Breast epithelium (tissue), 4 donors: ENCODE measurements at places on chromosomes 7 and 10. TPM values are rescaled to one million over a fixed set of nuclear protein-coding genes. Genes with fewer than 3 reads are reported as not detected.

- no peak overlapping the region for H3K27ac ChIP-seq
- no peaks in the 10 kb centered on the region for H3K27me3 ChIP-seq
- no peak for DNase-seq
- H3K36me3 ChIP-seq = no peaks in the 10 kb centered on the region
These were observed 15.3 kb downstream of the SLC25A13 start for GRCh38 chr7:96306385-96307125.

DNA sequence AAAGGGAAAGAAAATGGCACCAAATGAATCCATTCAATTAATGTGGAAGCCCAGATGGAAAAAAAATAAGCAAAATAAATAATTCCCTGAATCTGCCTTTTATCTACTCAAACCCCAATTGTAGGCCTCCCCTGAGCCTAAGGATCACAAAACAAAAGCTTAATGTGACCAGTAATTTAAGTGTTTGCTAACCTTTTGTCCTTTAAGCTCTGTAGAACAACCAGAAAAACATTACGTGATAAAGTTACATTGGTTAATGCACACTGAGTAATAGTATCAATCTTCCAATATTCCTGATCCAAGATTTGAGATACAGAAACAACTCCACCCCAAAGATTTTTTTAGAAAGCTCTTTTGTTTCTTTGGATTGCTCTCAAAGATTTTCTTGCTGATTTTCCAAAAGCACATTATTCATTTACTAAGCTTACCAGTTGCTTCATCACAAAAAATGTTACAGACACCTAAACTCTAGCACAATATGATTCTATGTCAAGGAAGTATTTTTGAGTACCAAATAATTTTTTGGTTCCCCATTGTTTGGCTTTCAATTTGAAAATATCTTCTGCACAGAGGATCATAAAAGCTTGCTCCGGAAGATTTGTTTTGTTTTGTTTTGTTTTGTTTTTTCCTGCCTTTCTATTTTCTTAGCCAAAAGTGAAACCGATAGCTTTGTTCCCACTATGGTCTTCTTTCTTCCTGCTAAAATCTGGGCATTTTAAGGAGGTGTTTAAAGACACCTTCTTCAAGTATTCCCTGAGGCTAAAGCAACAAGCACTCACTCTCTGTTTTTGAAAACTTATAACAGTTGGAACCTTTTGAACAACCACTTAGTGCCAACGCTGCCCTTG is 54.2 kb downstream of the TRIL start:
- H3K36me3 ChIP-seq = no peaks in the 10 kb centered on the region
- no peaks in the 10 kb centered on the region for H3K27me3 ChIP-seq
- peak overlapping the region; percentile 31 for H3K4me3 ChIP-seq
- H3K27ac ChIP-seq = no peak overlapping the region
- DNase-seq = no peak
- H3K4me1 ChIP-seq = no peaks in the 10 kb centered on the region

GRCh38 chr10:113908236-113908635 is 53.8 kb downstream of the NHLRC2 start:
- no peak overlapping the region for H3K4me3 ChIP-seq
- no peaks in the 10 kb centered on the region for H3K4me1 ChIP-seq

DNA sequence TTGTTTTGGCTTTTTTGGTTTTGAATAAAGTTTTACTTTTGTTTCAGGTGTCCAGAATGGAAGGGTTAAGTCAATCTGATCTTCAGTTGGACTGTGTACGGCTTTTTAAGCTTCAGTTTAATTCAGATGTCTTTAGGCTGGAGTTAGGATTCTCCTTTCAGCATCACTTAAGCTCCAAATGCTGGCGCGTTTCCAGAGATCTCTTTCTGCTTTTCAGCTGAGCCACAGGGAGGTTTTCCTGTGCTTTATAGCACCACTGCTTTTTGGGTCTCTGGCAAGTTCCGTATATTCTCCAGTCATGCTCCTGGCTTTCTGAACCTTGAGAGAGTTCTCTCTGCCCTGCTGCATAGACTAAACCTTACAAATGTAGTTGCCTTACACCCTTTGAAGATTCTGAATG is 60.0 kb downstream of the VTI1A start:
- H3K27me3 ChIP-seq = no peaks in the 10 kb centered on the region
- no peak for DNase-seq
- H3K36me3 ChIP-seq = no peaks in the 10 kb centered on the region
- H3K4me3 ChIP-seq = no peak overlapping the region
- no peak overlapping the region for H3K27ac ChIP-seq
- H3K4me1 ChIP-seq = no peaks in the 10 kb centered on the region

- no peak overlapping the region for H3K27ac ChIP-seq
- H3K4me3 ChIP-seq = no peak overlapping the region
- H3K27me3 ChIP-seq = no peaks in the 10 kb centered on the region
- DNase-seq = no peak
- no peaks in the 10 kb centered on the region for H3K36me3 ChIP-seq
- no peaks in the 10 kb centered on the region for H3K4me1 ChIP-seq
These were observed 140.4 kb upstream of the NPY start for GRCh38 chr7:24143547-24143946.

GRCh38 chr7:133349101-133349500 is 96.2 kb downstream of the EXOC4 start:
- H3K4me1 ChIP-seq = no peaks in the 10 kb centered on the region
- DNase-seq = no peak
- H3K4me3 ChIP-seq = no peak overlapping the region
- H3K27ac ChIP-seq = no peak overlapping the region
- H3K36me3 ChIP-seq = no peaks in the 10 kb centered on the region

DNA sequence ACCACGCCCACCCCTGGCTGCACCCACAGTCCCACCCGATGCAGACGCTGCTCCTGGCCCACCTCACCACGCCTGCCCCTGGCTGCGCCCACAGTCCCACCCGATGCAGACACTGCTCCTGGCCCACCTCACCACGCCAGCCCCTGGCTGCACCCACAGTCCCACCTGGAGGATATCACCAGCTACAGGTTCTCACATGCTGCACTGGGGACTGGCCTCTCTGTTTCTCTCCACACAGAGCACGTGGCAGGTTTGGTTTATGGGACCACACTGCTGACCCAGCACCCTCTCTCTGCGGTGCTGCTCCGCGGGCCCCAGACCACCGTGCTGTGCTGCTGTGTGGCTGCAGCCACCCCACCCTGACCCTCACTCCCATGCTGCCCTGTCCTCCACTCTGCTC is 120.9 kb downstream of the VIPR2 start:
- peak; percentile 28 for DNase-seq
- no peak overlapping the region for H3K4me3 ChIP-seq
- H3K27me3 ChIP-seq = no peaks in the 10 kb centered on the region
- no peak overlapping the region for H3K27ac ChIP-seq
- no peaks in the 10 kb centered on the region for H3K36me3 ChIP-seq

GRCh38 chr7:157560258-157560654 is 223.5 kb downstream of the DNAJB6 start:
- H3K4me3 ChIP-seq = no peak overlapping the region
- no peaks in the 10 kb centered on the region for H3K27me3 ChIP-seq
- DNase-seq = no peak
- H3K4me1 ChIP-seq = no peaks in the 10 kb centered on the region
- no peak overlapping the region for H3K27ac ChIP-seq

DNA sequence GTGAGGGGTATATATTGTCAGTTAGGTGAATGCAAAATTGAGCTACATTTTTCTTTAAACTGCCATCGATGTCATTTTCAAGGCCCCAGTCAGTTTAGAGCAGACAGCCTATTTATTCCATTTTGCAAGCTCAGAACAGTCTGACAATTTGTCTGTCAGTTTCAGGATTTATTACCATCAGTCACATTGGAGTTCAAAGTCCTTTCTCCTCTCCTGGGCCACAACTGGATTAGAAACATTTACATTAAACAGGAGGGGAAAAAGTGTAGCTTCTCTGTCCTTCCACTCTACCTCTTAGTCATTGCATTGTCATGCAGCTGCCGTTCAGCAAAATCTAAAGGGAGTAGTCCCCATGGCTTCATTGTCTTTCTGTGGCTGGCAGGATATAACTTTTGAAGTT is 3.5 kb upstream of the GHITM start:
- no peak overlapping the region for H3K4me3 ChIP-seq
- no peaks in the 10 kb centered on the region for H3K27me3 ChIP-seq
- no peak overlapping the region for H3K27ac ChIP-seq
- H3K4me1 ChIP-seq = peaks cover 5% of the 10 kb centered on the region
- H3K36me3 ChIP-seq = no peaks in the 10 kb centered on the region

DNA sequence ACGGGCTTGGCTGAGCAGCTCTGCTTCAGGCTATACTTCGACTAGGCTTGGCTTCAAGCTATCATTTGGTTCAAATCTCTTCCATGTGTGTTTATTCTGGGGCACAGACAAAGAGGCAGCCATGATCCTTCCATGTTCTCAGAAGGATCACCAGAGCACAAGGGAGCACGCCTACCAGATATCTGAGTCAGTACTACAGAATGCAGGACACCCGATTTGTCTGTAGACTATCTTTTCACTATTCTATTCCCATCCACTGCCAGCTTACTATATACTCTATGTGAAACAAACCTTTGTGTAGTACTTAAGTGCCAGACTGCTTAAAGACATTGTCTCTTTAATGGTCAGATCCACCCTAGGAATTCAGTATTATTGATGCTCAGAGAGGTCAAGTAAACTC is 35.1 kb downstream of the CH25H start:
- no peaks in the 10 kb centered on the region for H3K27me3 ChIP-seq
- H3K36me3 ChIP-seq = no peaks in the 10 kb centered on the region
- no peak for DNase-seq
- no peaks in the 10 kb centered on the region for H3K4me1 ChIP-seq
- no peak overlapping the region for H3K27ac ChIP-seq

DNA sequence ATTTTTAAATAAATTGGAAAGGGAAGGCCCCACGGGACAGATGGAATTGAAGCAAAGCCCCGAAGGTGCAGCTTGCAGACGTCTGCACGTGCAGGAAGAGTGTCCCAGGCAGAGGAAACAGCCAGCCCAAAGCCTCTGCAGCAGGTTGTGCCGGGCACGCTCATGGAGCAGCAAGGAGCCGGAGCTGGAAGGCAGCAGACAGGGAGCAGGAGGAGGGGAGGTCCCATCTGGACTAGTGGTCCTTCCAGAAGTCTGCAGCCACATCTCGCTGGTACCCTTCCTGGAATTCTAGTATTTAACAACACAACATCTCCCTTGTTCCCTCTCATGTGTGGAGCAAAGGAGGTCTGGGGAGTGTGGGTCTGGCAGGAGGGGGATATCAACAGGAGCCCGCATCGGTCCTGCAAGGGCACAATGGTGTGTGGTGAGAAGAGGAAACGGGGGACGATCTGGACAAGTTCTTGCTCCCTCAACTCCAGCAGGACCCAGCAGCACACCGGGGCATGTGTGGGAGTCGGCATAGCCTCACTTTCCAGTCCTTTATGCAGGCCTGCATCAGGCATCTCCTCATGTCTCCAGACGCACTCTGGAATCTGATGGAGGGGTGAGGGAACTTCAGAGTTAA is 169.3 kb downstream of the GRID1 start:
- no peaks in the 10 kb centered on the region for H3K27me3 ChIP-seq
- no peak overlapping the region for H3K27ac ChIP-seq
- H3K4me3 ChIP-seq = no peak overlapping the region
- H3K4me1 ChIP-seq = no peaks in the 10 kb centered on the region

- no peak for DNase-seq
- no peak overlapping the region for H3K4me3 ChIP-seq
- no peaks in the 10 kb centered on the region for H3K27me3 ChIP-seq
- H3K27ac ChIP-seq = no peak overlapping the region
- H3K36me3 ChIP-seq = no peaks in the 10 kb centered on the region
These were observed 25.8 kb downstream of the NHLRC2 start for GRCh38 chr10:113880236-113880635.

DNA sequence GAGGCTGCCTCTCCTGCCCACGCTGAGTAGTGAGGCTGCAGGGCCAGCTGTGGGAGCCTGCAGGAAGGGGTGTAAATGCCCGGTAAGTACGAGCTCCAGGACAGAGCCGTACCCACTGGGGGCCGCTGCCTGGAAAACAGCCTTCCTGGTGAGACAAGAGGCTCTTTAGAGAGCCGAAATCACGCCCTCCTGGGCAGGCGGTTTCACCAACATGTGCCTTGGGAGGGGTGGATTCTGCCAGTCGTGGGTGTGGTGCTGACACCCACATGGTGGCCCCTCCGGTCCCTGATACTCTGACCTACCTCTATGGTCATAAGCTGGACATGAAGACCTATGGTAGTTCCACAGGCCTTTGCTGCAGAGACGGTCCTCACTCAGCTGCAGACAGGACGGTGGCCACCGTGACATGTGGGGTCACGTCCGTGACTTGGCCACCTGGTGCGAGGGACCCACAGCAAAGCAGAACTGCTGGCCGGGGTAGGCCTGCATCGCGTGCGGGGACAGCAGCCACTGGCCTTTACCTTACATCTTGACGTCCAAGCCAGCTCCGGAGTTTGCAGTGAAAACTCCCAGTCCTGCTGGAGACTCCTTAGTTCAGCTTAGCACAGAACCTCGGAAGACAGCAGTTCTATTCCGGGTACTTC is 46.9 kb downstream of the PITRM1 start:
- H3K4me3 ChIP-seq = no peak overlapping the region
- no peaks in the 10 kb centered on the region for H3K27me3 ChIP-seq
- H3K36me3 ChIP-seq = no peaks in the 10 kb centered on the region
- H3K27ac ChIP-seq = no peak overlapping the region

- H3K36me3 ChIP-seq = no peaks in the 10 kb centered on the region
- DNase-seq = no peak
- no peaks in the 10 kb centered on the region for H3K4me1 ChIP-seq
- H3K27ac ChIP-seq = no peak overlapping the region
- H3K27me3 ChIP-seq = no peaks in the 10 kb centered on the region
These were observed 108.7 kb downstream of the DNAJC1 start for GRCh38 chr10:21894648-21895342.

DNA sequence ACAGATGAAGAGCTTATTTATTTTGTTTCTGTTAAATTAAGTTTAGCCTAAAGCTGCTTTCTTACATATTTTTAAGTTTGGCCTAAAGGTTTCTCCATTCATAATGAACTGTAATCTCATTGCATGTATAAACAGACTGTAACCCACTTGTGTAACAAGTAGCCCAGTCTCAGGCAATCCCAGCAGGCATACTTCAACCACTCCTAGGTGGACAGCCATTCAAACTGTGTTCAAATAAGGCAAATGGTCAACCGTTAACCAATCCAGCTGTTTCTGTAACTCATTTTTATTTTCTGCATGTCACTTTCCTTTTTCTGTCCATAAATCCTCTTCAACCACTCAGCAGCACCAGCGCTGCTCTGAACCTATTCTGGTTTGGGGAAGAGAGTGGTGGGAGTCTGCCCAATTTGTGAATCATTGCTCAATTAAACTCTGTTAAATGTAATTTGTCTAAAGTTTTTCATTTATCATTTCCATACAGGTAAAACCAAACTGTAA is 35.9 kb downstream of the PHYHIPL start:
- H3K27me3 ChIP-seq = no peaks in the 10 kb centered on the region
- no peaks in the 10 kb centered on the region for H3K36me3 ChIP-seq
- H3K27ac ChIP-seq = no peak overlapping the region
- no peak overlapping the region for H3K4me3 ChIP-seq
- no peaks in the 10 kb centered on the region for H3K4me1 ChIP-seq

- no peak for DNase-seq
- no peak overlapping the region for H3K27ac ChIP-seq
These were observed 7.6 kb upstream of the SUPV3L1 start for GRCh38 chr10:69172241-69172982.

The MRC1 gene
- total RNA-seq = 13.8 TPM

The SLC18A2 gene
- total RNA-seq = 2.1 TPM

The BMS1 gene
- total RNA-seq = 17.3 TPM

The ITGB8 gene
- 154 TPM for total RNA-seq

The TMEM213 gene
- total RNA-seq = not detected

The PILRA gene
- 9.9 TPM for total RNA-seq

The KIF11 gene
- total RNA-seq = 2.6 TPM
